ENCODE measurements at places on chromosomes 3 and 15.

- no peak for DNase-seq
These were observed 38.3 kb downstream of the CCNB2 start for GRCh38 chr15:59143281-59143680.

DNA sequence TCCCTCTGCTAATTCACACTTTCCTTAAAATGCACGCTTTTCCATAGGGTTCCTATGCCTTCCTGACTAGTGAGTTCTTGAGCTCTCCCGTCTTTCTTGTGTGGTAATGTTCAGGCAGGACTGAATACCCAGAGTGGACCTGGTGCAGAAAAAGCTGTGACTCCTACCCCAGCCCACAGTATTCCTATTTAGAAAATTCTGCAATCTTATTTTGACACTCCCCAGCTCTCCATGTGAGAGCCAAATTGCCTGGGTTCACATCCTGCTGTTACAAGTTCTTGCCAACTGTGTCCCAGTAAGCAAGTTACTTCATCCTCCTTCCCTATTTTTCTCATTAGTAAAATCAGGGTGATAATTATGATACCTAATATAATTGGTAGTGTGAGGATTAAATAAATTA is 290.8 kb upstream of the SLCO3A1 start:
- DNase-seq = no peak

GRCh38 chr3:56775445-56775837 is 26.3 kb downstream of the ARHGEF3 start:
- no peak for DNase-seq

DNA sequence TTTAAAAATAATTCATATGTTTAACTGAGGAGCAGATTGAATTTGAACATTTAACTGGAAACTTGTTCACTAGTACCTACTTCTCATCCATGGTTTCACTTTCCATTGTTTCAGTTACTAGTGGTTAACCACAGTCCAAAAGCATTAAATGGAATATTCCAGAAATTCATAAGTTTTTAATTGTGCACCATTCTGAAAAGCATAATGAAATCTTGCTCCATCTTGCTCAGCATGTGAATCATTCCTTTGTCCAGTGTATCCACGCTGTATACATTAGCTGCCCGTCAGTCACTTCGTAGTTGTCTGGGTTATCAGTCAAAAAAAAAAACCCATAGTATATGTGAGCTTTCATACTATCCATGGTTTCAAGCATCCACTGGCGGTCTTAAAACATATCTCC is 217.6 kb downstream of the TPRG1 start:
- no peak for DNase-seq

- no peak for DNase-seq
These were observed 301.9 kb upstream of the NR2F2 start for GRCh38 chr15:96028620-96029019.

DNA sequence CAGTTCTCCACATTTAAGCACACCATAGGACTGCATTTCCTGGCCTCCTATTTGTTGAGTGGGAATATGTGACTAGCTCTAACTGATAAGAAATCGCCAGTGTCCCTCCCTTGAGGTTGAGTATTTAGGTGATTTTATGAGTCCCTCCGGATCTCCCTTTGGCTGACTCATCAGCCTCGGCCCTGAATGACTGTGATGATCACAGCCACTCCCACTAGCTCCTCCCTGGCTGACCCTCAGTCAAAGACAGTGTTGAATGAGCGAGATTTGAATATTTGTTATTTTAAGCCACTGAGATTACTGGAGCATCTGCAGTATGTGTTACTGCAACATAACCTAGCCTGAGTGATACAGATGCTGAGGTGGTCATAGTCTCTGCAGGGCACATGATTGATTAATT is 515.3 kb downstream of the EPHB1 start:
- no peak for DNase-seq

DNA sequence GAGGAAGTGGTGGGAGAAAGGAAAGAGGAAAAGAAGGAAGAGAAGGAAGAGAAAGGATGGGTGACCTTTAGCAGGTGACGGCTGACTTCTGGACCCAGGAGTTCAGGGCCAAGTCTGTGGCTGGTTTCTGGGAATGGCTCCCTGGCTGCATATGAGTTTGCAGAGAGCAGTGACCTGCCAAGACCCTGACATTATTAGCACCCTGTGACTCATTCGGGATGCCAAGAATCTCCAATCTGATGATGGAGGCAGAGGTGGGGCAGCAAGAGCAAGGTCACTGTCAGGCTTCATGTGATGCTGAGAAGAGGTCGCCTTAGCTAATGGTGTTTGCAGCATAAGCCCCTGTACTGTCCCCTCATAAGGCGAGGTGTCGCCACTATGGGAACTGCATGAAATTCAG is 42.6 kb downstream of the MYZAP start:
- no peak for DNase-seq

GRCh38 chr3:177713928-177714900 is 516.9 kb upstream of the TBL1XR1 start:
- no peak for DNase-seq

- DNase-seq = no peak
These were observed 396.6 kb downstream of the TAFA4 start for GRCh38 chr3:68535782-68536181.

- no peak for DNase-seq
These were observed 24.3 kb downstream of the CCR3 start for GRCh38 chr3:46266598-46266997.

DNA sequence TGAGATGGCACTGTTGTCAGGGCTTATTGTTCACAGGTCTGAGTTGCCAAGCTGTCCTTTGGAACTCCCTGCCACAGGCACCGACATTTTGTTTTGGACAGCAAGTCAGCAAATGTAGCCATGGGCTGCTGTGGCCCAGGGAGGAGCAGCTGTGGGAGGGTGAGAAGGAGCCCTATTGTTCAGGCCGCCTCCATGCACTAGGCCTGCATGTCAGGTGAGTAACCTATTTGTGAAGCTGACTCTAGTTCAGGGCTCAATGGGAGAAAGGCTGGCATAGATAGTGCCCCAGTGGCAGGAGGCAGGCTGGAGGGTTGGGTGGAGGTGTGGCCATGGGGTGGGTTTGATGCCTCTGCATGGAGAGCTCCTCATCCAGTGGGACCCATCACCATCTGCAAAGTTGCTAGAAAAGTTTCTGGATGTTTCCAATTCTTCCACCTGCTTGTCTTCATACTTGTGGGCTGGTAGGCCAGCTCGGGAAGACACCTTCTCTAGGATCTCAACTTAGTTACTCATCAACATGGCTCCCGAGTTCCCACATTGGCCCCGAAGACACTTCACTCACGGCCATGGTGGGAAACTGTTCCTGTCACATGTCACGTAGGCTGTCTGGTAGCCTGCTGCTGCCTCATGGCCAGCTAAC is 19.5 kb downstream of the AMOTL2 start:
- no peak for DNase-seq

- no peak for DNase-seq
These were observed 97.8 kb downstream of the HMG20A start for GRCh38 chr15:77518458-77518857.

GRCh38 chr3:15440891-15441290 is 13.5 kb downstream of the EAF1 start:
- no peak for DNase-seq

- DNase-seq = no peak
These were observed 34.5 kb upstream of the INSYN1 start for GRCh38 chr15:73787621-73788020.

DNA sequence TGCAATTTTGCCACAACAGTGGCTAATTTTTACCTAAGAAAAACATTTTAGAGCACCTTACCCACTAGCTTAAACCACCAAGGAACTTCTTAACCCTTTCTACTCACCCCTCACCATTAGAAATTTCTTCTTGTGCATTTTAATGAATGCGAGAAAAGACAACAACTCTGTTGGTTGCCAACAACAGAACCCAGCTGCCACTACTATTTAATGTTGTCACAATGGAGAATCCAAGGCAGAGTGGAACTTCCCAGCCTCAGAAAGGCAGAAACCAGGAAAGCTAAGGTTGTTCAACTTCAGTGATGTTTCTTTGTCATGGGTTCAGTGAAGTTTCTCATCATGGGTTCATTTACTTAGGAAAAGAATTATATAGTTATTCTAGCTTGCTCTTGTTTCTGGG is 325.2 kb upstream of the ARL6 start:
- DNase-seq = no peak

DNA sequence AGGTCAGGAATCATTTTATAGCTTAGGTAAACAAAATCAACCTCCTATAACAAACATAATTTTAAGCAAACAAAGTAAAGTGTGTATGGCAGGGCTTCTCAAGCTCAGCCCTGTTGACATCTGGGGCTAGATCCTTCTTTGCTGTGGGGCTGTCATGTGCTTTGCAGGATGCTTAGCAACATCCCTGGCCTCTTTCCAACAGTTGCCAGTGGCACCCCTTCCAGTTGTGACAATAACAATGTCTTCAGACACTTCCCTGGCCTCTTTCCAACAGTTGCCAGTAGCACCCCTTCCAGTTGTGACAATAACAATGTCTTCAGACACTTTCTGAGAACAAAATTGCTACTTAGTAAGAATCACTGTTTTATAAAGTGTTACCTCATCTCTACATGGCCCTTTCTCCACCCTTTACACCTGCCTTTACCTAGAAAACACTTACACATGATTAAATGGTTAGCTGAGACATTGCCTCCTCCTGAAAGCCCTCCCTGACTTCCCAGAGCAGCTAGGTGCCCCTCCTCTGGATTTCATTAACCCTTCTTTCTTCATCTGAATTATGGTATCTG is 194.0 kb upstream of the LMCD1 start:
- DNase-seq = no peak

GRCh38 chr3:172550347-172550943 is 27.2 kb upstream of the TNFSF10 start:
- no peak for DNase-seq

DNA sequence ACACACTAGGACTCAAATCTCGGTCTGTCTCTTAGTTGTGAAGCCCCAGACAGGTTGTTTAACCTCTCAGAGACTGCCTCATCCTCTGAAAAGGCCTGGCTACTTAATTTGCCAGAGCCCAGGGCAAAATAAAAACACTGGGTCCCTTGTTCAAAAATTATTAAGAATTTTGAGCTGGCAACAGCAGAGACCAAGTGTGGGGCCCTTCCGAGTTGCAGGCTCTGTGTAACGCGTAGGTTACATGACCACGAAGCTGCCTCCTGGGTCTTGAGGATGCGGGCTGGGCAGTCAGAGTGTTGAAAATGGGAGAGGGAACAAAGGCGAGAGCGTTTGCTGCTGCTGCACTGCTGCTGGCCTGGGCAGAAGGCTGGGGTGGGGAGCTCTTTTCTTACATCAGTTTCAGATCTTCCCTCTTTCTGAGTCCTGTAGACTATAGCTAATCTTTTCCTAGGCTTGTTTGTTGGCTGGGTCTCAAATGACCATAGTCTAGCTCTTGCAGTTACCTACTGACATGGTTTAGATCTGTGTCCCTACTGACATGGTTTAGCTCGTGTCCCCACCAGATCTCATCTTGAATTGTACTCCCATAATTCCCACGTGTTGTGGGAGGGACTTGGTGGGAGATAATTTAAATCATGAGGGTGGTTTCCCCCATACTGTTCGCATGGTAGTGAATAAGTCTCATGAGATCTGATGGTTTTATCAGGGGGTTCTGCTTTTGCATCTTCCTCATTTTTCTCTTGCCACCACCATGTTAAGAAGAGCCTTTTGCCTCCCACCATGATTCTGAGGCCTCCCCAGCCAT is 49.9 kb downstream of the CLEC3B start:
- no peak for DNase-seq

- DNase-seq = no peak
These were observed 59.0 kb upstream of the TRPC1 start for GRCh38 chr3:142664819-142665218.

GRCh38 chr3:26061947-26062346 is 272.1 kb downstream of the OXSM start:
- no peak for DNase-seq

GRCh38 chr15:89093509-89093908 is 5.3 kb downstream of the ABHD2 start:
- DNase-seq = no peak

DNA sequence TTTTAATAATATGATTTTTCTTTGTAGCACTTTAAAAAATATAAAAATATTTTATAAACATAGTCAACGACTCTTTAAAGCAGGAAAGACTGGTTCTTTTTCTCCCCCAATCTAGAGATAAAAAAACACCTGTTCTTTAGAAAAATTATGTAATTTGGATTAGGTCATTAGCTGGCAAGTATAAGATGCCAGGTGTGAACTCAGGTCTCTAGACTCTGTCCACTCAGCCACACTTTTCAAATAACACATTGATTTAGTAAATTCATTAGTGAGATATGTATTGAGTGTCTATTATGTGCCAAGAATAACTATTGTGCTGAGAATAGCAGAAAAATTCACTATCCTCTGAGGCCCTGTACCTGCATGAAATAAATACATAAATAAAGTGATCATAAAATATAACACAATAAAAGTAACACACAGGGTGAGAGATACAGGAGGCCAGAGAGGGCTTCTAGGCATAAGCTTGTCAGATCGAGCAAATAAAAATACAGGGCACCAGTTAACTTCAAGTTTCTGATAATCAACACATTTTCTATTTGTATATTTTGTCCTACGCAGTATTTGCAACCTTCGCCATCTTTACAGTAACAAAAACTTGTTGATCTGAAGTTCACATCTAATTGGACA is 867.1 kb upstream of the GBE1 start:
- DNase-seq = no peak

DNA sequence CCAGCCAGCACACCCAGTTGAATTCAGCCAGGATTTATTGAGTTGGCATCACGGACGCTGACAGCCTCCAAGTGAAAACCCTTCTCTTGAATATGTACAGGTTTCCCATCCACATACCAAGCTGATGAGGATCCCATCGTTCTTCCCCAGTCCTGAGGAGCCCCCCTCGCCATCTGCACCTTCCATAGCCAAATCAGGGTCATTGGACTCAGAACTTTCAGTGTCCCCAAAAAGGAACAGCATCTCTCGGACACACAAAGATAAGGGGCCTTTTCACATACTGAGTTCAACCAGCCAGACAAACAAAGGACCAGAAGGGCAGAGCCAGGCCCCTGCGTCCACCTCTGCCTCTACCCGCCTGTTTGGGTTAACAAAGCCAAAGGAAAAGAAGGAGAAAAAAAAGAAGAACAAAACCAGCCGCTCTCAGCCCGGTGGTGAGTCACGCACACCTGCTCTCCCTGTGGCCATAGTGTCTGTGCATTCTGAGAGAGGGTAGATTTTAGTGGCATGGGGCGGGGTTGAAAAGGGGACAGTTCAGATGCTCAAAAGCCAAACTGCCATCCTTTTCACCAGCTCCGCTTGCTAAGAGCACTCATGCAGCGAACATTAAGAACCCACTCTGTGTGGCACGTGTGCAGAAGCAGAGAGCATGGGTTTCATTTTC is 51.2 kb downstream of the KLHL25 start:
- DNase-seq = no peak

- DNase-seq = no peak
These were observed 38.7 kb upstream of the MUC13 start for GRCh38 chr3:124973290-124973689.

- no peak for DNase-seq
These were observed 1121.2 kb downstream of the SI start for GRCh38 chr3:163957072-163957471.

Measured in activated CD4-positive, CD25-positive, alpha-beta regulatory T cell (primary cell).